T follicular helper cell (primary cell): ENCODE measurements at places on chromosomes 2 and 18.

GRCh38 chr2:223076573-223076972, 24.6 kb downstream of the KCNE4 start:
- no peak for DNase-seq

DNA sequence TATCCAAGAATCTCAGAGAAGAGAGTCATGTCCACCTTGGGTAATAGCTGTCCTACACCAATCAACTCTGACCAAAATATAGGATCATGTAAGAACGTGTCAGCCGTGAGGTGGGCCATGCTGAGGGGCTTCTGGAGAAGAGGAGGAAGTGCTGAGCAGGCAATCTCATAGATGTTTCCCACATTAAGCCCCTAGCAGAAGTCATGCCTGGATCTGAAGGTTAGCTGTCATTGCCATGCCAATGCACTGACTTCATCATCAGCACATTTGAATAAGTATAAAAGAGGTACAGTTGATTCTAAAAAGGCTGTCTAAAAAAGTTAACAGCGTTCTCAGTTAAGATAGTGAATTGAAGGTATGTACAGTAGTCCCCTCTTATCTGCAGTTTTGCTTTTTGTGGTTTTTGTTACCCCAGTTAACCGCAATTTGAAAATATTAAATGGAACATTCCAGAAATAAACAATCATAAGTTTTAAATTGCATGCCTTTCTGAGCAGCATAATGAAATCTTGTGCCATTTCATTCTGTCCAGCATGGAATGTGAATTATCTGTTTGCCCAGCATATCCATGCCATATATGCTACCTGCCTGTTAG, 67.2 kb upstream of the TMEM17 start:
- DNase-seq = no peak

DNA sequence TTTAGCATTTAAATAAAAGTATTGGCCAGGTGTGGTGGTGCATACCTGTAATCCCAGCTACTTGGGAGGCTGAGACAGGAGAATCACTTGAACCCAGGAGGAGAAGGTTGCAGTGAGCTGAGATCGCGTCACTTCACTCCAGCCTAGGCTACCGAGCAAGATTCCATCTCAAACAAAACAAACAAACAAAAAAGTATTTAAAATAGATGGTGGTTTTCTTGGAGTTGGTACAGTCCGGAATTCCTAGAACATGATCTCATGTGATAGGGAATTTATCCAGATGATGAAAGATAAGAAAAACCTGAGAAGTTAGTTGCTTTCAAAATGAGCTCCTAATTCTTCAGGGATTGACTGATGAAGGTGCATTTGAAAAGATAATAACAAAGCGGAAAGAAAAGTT, 62.0 kb downstream of the BIRC6 start:
- DNase-seq = no peak

- DNase-seq = no peak
Observed at GRCh38 chr2:233142355-233142897, 82.3 kb downstream of the INPP5D start.

- DNase-seq = no peak
Observed at GRCh38 chr2:134389381-134389780, 135.5 kb downstream of the MGAT5 start.

DNA sequence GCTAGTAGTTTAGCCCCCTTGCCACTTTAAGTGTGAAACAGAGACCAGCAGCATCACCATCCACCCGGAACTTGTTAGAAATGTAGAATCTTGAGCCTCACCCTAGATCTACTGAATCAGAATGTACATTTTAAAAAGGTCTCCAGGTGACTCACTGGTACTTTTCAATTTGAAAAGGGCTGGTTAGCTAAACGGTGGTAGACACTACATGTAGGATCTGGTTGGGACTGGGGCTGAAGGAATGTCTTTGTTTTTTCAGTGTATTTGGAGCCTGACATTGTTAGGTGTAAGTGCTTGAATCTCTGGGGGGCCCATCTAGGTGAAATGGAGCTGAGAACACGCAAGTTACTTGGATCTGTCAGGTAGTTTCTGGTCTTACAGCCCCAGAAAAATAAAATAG, 44.0 kb upstream of the XPO1 start:
- DNase-seq = no peak

- peak; percentile 38 for DNase-seq
Observed at GRCh38 chr2:72150157-72150860, 2.6 kb upstream of the CYP26B1 start.

DNA sequence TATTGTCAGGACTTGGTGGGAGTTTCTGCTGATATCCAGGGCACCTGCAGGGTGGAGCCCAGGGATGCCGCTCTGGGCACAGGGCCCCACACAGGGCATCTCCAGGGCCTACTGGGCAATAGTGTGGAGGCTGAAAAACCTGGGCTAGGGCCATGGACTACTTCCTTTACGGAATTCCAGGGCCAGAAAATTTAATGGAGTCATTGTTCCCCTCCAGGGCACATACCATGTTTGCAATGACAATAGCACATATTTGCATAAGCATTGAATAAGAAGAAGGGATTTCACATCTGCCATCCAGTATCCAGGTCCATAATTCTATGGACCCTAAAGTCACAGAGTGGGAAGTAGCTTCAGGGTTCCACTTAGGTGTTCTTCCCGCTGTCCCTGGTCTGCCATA, 103.8 kb upstream of the TPO start:
- DNase-seq = no peak

DNA sequence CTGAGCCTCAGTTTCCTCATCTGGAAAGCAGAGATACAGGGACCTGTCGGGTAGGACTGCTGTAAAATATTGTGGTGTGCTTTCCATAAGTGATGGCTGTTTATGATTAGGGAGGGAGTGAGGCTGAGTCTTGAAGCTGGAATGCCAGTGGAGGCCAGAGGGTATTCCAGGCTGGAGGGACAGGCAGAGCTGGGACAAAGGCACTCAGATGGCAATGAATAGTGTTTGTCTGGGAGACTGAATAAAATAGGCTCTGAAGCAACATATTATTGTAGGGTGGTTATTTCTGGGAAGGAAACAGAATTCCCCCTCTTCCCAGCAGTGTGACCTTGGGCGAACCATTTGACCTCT, 120.7 kb downstream of the INHBB start:
- no peak for DNase-seq

DNA sequence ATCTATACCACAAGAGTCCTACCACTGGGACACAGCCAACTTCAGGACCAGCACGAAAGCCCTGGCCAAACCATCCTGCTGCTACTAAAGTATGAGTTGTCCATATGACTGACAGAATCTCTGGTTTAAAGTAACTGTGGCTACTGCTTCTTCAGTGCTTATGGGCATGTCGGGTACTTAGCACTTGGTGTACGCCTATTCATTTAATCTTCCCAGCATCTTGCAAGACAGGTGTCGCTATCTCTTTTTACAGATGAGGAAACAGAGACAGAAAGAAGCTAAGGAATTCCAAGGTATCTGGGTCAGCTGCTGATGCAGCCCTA, 203.4 kb upstream of the ID2 start:
- no peak for DNase-seq

DNA sequence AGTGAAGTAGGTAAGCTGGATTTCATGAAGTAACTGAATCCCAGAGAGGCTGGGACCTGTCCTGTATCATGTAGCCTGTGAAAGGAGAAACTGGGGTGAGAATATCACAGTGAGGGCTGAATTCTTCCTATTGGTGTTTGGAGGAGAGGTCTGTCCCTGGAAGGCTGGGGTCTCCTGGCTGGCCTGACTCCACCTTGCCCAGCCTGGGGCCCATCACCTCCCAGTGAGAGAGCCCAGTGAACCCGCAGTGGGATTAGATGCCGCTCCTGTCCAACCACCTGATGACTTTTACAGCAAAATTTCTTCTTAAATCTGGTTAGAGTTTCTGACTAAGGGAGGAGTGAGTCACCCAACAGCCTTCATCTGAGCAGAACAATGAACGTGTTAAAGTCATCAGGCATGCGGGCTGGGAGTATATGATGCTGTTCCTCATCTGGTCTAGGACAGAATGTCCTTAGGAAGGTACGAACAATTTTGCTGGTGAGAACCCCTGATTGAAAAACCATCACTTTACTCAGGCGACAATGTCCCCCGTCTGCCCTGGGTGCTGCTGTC, 152.9 kb downstream of the LPIN1 start:
- DNase-seq = no peak

DNA sequence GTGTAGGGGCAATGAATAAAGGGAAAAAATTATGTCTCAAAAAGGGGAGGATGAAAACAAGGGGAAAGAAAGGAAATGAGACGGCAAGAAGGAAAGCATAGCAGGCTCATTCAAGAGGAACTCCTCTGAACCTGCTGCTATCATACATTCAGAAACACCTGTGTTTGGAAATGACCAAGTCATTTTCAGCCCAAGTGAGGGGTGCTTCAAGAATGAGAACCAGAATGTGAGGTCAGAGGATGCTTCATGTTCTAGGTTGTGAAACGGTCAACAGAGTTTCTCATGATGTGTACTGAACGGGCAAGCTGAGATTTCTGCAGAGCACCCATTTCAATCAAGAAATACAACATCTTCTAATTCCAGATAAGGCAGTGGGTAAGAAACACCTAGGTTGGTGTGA, 1367.2 kb upstream of the CELF4 start:
- no peak for DNase-seq
